ENCODE measurements at places on chromosomes 7 and 10.
A peak's percentile ranks its signal among the peaks of the same experiment; 100 is the strongest.

DNA sequence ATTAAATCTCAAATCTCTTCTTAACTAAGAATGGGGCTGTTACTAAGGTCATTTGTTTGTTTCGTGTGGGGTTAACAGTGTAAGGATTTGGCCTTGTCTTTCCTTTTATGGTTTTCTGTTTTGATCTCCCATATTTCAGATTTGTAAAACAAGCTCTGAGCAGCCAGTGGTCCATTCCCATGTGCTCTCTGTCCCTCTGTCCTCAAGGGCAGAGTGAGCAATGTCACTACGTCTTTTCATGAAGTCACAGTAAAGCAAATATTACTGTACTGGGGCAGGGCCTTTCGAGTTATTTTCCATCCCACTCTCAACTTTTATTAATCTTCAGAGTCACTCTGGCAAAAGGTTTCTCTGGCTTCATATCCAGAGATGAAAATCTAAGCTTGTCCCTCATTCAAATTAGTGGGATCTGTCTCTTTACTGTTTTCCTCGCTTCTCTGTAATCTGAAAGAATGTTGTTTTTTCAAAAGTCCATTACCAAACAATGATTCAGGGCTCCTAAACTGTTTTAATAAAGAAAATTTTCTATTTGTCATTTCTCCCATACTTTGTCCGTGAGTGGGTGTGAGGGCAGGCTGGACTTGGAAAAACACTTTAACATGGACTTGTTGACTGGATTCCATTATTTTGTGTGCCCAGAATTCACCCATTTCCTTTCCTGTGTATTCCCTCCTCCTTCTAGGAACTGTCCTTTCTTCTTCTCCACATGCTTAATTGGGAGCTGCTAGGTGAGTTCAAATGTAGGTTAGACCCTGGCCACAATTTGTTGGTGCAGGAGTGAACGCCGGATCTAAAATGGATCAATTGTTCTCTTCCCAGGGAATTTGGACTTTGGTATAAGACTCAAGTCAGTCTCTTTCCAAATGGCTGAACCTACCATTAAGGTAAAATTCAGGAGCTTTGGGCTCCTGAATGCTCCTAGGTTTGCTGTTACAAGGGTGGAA is 42.1 kb upstream of the NAMPT start:
- no peak for DNase-seq

DNA sequence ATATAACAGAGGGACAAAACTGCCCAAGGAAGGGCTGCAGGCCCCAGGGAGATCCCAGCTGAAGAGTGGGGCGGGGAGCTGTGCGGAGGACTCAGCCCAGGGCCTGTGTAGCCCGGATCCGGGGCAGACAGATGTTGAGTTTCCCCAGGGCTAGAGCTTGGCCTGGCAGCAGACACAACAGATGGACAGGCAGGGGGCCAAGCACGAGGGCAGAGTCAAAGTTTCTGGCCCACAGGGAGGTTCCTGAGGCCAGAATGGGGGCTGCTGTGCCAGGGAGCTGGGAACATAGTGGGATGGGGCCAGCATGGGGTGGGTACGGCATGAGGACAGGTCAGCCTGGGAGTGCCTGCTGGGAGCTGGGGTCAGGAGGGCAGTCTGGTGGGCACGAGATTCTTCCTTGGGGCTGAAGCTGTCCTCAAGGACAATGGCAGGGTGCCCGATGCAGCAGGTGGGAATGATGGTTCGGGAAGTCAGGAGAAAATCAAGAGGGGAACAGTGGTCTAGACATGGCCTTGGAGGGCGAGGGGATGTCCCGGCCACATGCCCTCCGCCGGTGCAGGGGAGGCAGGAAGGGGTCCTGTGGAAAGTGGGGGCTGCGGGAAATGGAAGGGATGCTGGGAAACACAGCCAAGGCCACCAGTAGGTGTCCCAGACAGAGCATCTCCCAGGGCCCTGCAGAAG is 519.1 kb upstream of the FOXK1 start:
- DNase-seq, result no peak

GRCh38 chr10:32412499-32412853 is 33.5 kb upstream of the CCDC7 start:
- DNase-seq, result no peak

- DNase-seq, result no peak
These were observed 2.6 kb upstream of the PLCE1 start for GRCh38 chr10:93991114-93991513.

- DNase-seq, result no peak
These were observed 78.2 kb downstream of the RAB11FIP2 start for GRCh38 chr10:117968354-117969182.

- peak; percentile 76 for DNase-seq
These were observed 24.0 kb upstream of the KMT2C start for GRCh38 chr7:152459724-152460251.

DNA sequence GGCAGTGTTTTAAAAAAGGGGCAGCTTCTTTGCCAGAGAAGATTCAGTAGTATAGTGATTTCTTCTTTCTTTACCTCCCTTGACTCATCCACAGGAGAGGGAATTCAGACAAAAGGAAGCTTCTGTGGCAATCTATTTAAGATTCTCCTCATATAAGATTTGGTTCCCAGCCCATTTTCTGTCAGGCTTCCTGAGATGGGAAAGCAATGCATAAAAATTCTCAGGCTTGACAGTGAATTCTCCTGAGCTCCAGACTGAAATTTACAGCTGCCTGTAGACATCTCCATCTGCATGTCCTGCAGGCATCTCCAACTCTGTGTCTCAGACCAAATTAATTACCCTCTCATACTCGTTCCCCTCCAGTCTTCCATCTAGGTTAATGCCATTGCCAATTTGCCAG is 72.8 kb downstream of the TSPAN12 start:
- no peak for DNase-seq

- no peak for DNase-seq
These were observed 32.3 kb downstream of the AGR3 start for GRCh38 chr7:16849296-16850148.

DNA sequence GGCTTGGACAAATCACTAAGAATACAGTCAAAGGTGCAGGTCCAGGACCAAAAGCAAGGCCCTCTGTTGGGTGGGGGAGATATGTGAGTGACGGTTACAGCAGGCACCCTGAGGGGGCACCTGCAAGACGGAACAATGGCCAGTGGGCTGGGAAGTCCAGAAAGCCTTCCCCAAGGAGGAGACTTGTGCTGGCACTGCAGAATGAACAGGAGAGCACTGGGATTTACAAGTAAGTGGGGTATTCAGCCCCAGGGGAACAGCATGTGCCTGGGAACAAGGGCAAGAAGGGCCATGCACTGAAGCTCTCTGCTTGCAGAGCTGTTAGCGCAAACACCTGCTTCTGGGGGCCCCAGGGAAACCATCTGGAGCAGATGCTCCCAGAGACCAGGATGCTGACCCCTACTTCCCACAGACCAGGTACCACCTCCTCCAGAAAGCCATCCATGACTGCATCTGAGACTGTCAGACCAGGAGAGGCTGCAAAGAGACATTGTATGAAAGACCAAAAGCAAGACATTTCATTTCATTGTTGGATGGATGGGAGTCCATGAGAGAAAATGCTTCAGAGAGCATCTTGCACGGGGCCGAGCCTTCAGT is 24.6 kb upstream of the ZMIZ1 start:
- no peak for DNase-seq

GRCh38 chr10:1679821-1680650 is 57.3 kb downstream of the ADARB2 start:
- no peak for DNase-seq

DNA sequence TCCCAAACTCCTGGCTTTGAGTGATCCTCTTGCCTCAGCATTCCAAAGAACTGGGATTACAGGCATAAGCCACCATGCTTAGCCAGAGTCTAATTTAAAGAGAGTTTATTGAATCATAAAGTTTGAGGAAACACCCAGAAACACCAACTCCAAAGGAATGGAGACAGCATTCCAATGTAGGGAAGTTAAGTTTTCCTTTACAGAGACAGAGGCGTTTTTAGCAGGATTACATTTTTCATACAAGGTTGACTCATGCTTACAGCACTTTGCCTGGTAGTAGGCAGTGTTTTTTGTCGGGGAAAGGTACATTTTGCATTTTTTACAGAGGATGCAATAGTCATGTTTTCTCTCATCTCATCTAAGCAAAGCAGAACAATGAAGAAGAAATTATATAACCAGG is 18.9 kb upstream of the OPN4 start:
- no peak for DNase-seq

- no peak for DNase-seq
These were observed 31.0 kb upstream of the EGFR start for GRCh38 chr7:54987772-54988171.

- no peak for DNase-seq
These were observed 62.7 kb downstream of the NPTX2 start for GRCh38 chr7:98679741-98680140.

GRCh38 chr7:136023134-136023869 is 46.1 kb upstream of the MTPN start:
- DNase-seq, result peak; percentile 85

DNA sequence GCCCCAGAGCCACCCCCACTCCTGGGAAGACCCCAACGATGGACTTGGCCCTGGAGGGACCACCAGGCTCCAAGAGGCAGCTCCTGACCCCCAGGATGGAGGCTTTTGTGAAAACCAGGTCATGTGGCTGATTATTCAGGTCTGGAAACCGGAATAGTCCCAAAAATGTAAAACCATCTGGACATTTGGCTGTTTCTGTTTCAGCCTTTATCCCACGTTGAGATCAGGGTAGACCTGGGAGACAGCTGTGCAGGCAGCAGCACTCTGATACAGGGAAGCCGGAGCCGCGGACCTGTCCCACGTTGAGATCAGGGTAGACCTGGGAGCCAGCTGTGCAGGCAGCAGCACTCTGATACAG is 7.1 kb upstream of the ADGRA1 start:
- DNase-seq, result no peak

GRCh38 chr10:49348593-49348992 is 47.3 kb downstream of the DRGX start:
- no peak for DNase-seq

GRCh38 chr10:81034383-81034782 is 496.7 kb downstream of the SH2D4B start:
- DNase-seq, result no peak

- DNase-seq, result no peak
These were observed 385 bp upstream of the C10orf90 start for GRCh38 chr10:126670895-126671261.

DNA sequence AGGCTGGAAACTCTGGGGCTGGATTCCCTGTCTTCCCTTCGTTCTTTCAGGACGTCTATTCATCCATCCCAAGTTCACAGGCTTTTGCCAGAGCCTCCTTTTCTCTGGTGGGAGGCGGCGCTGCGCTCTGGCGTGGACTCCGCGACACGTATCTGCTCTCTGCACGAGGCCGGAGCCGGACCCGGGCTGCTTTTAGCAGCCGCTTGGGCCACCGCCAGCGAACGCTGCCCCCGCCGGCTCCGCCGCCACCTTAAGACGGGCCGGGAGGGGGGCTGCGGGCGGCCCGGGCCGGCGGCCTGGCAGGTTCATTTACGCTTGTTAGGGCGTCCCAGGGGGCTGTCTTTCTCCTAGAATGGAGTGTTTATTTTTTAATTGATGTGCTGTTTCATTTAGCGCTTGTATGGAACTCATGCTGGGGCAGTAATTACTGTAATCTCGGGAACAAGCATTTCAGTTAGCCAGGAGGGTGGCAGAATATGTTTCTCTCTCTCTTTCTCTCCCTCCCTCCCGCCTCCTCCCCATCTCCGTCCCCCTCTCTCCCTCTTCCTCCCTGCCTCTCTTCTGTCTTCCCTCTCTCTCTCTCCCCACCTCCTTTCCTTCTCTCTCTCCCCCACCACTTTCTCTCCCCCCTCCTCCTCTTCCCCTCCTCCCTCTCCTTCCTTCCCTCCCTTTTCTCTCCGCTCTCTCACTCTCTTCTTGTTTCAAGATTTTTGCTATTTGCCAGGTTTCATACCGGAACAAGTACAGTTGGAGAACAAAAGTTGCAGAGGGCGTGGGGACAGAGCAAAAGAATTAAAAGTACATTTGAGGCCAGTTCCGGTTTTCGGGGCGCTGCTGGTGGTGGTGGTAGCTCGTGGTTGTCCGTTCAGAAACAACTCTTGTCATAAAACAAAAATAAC is 1.3 kb upstream of the FZD8 start:
- peak; percentile 68 for DNase-seq

DNA sequence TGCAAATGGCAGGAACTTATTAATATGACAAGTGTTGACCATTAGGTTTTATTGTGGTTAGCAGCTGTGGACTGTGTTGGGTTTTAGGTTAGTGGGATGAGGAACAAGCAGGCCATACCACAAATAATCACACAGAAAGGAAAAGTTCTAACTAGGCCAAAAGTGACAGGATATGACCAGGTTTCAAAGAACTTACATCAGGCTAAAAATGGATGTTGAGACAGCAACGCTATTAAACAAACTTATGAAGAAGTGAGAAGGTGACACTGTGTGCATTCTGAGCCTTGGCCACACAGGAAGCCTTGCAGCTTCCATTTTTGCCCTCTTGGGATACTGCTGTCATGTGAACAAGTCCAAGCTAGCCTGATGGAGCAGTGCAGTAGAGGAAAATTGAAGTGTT is 568.8 kb downstream of the HTR7 start:
- no peak for DNase-seq

DNA sequence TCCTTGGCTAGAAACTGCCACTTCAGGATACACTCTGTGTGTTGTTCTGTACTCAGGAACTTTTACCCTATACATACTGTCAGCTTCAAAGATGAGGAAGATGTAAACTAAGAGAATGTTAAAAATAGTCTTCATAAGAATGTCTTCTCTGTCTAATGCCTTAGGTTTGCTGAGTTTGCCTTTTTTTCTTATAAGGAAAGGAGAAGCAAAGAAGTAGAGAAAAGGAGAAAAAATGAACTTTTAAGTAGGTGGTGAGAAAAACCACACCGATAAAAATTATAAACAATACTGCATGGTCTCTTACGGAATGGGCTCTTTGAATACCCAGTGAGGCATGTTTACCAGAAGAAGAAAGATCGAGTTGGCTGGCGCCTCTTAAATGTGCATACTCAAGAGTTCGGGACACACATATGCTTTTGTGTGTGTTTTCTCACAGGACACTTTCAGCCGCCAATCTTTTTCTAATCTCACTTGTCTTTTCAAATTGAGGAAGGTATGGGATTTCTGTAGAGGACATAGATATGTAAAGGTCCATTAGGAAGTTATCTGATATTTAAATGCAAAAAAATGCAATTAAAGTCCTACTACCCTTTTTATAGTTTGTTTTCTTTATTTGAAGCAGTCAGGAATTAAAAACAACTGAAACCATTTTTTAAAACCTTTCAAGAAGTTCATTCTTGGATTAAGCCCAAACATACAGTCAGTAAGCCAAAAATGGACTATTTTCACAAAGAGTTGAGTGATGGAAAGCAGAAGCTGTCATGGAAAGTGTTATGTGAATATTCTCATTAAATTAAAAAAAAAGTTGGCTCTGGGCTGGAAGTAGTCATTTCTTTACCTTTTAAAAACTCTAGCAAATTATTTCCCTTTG is 100.6 kb upstream of the MDFIC start:
- no peak for DNase-seq

DNA sequence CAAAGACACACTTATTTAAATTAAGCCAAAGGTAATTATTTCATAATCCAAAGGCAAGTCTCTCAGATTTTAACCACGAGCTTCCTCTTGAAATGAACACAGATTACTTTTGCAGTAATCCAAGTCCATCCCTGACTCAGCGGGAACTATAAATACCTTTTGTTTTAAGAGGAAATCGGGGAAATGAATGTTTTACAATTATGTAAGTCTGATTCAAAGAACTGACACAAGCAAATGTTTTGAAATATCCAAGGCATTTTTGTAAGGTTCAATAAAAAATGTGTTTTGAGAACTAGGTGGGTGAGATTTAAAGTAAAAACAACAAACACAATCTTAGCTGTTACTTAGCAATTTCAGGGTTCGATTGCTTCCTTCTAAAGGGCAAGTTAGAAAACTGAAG is 179.8 kb upstream of the ASAH2 start:
- DNase-seq, result no peak

GRCh38 chr10:15632456-15633091 is 87.1 kb downstream of the ITGA8 start:
- no peak for DNase-seq
